Daoy (cell line): ENCODE measurements at places on chromosomes 3 and 15.
A peak's percentile ranks its signal among the peaks of the same experiment; 100 is the strongest.

DNA sequence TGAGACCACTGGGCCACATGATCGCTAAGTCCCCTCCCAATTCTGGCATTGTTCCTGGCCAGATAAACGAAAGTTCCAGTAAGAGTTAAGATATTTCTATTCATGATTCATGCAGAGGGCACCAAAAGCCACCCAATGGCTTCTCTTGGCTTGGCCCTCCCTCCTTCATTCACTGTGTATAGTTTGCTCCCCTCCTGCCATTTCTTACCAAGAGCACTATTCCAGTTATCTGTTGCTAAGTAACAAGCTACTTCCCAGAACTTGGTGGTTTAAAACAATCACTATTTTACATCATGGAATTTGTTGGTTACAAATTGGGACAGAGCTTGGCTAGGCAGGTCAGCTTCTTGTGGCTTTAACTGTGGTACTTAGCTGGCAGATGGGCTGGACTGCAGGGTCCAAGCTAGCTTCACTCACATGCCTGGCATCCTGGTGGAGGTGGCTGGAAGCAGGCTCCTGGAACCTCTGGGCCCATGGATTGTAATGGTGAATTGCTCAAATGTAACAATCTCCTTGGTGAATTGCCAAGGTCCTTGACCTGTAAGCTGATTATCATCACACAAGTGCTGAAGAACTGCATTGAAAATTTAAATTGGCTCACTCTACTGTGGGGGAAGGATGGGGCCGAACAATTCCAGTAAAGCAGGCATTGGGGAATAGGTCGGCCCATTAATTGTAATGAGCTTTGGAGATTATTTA, 16.6 kb downstream of the EAF1 start:
- DNase-seq: no peak

GRCh38 chr15:97963779-97964178, 3.3 kb downstream of the ARRDC4 start:
- no peak for DNase-seq

DNA sequence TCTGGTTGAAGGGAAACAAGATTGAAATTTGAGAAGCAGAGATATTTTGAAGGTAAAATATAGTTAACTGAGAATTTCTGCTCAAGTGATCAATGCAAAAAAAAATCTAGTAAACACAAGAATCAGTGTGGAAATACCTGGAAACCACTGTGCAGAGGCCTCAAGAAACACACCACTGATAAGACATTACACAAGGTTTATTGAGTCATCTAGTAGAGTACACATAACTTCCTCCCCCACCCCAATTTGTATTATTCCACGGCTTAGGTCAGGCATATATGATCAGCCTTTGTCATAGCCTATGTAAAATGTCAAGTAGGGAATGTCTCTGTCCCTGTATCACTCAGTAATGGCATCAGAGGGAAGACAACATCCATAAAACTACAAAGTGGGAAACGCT, 447.8 kb upstream of the BCHE start:
- DNase-seq: no peak

- no peak for DNase-seq
Observed at GRCh38 chr3:126549861-126550487, 8.8 kb downstream of the C3orf22 start.

GRCh38 chr3:131597816-131598215, 95.0 kb upstream of the MRPL3 start:
- DNase-seq: no peak

DNA sequence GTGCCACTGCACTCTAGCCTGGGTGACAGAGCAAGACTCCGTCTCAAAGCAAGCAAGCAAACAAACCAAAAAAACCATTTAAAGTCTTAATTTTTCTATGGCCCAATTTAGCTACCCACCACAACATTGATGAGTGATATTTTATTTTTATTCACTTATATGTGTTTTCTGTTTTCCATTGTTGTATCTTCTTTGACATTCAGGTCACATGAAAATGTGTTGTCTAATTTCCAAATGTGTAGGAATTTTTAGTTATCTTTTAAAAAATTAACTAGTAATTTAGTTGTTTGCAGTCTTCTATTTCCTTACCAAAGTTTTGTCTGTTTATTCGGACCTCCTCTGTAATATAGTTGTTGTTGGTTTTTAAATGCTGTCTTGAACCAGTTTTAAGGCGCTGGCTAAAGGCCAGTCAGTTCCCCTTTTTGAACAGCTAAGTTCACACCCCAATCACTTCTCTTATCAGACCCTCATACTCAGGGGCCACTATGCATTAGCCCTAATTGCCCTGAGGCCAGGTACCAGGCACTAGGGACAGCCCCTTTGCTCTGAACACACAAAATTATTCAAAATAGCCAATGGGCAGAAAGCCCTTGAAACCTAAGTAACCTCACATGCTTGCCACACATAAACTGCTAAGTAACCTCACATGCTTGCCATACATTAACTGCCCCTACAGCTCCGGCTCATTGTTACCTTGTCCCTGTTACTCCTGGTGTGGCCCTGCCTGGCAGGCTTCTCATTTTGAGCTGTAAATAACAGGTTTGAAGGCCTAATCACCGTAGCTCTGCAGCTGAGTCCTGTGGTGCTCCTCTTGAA, 4.3 kb upstream of the CCR4 start:
- DNase-seq: no peak

- DNase-seq: no peak
Observed at GRCh38 chr3:152364237-152364636, 95.5 kb downstream of the MBNL1 start.

DNA sequence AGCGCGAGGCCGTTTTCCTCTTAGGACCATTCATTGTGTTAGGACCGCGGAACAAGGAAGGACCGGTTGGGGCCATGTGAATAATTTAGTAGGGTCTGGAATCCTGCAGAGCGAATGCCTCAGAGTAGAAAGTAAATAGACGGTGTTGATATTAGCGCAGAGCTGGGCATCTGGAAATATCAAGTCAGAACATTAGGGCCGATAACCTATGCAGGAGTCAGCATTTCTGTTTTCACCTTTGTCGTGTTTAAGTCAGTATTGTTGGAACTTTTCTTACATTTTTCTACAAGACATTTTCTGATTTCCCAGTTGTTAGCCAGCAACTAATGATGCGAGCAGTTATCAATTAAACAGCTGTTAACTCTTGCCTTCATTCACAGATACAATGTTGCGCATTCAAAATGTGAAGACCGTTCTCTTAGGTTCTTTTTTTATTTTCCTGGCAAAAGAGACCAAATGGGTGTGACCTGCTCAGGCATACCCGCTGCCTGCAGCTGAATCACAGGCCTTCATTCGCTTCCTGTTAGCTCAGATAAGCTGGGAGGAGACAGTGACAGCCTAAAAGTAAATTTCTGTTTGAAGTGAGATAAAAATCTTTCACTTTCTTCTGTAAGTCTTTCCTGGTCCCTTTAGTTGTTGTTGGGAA, 966 bp upstream of the PKM start:
- peak; percentile 79 for DNase-seq

DNA sequence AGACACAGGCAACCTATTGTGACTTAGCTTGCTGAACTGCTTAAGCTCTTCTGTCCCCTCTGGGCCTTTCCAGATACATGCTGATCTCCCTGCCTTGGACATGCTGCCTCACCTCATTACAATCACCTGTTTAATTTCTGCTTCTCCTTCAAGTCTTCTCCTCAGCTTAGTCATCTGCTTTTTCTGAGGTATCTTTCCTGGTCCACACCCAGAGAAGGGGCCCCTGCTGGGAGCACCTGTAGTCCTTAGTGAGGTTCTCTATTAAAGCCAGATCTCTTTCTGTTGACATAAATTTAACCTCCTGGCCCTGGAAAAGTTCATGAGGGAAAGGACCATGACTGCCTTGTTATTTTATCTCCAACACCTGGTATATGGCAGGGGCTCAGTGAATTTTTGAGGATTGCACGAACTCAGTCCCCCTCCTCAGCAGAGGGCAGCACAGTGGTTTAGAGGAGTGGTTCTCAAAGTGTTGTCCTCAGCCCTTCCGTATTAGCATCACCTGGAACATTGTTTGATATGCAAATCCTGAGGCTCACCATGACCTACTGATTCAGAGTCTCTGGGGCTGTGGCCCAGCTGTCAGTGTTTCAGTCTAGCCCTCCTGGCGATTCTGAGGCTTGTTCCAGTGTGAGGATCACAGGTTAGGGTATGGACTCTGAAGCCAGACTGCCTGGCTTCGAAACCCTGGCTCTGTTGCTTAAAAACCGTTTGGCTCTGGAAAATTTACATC, 12.7 kb downstream of the COL6A6 start:
- no peak for DNase-seq

DNA sequence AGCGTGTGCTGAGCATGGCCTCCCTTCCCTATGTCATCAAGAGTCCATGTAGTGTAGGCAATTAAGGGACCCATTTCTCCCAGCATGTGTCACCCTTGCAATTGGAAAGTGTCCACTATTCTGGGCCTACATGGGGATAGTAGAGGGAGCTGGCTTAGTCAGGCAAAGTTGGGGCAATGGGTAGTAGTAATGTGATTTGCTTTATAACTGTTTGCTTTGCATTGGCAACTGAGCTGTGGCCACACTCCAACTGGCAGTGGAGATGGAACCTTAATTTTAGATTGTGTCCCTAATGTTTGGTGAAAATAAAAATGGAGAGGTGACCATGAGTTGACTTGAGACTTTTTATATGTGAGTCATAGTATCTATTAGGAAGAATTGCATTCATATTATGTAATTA, 97.7 kb upstream of the SAMMSON start:
- no peak for DNase-seq

- DNase-seq: no peak
Observed at GRCh38 chr15:52778457-52778856, 11.7 kb downstream of the ONECUT1 start.

GRCh38 chr3:170511371-170511770, 74.5 kb downstream of the SLC7A14 start:
- DNase-seq: no peak

- DNase-seq: no peak
Observed at GRCh38 chr15:98150536-98150935, 190.0 kb downstream of the ARRDC4 start.

DNA sequence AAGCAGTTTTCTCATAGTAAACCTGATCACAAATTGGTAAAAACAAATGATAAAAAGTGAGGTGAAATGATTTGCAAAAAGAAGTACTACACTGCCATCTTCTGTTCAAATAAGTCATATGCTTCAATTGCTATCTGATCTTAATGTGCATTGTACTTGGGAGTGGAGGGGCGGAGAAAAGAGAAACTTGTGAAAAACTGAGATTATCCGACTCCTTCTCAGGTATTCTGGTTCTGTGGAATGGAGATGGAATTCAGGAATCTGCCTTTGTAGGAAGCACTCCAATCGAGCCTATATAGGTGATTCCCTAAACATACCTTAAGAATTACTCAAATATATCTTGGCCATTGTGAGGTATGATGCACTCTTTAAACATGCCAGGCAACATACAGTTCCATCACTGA, 180.6 kb downstream of the CHL1 start:
- DNase-seq: no peak

GRCh38 chr3:61066800-61067199, 184.5 kb downstream of the FHIT start:
- no peak for DNase-seq

GRCh38 chr3:126132751-126133511, 47.5 kb downstream of the ALDH1L1 start:
- peak; percentile 26 for DNase-seq

DNA sequence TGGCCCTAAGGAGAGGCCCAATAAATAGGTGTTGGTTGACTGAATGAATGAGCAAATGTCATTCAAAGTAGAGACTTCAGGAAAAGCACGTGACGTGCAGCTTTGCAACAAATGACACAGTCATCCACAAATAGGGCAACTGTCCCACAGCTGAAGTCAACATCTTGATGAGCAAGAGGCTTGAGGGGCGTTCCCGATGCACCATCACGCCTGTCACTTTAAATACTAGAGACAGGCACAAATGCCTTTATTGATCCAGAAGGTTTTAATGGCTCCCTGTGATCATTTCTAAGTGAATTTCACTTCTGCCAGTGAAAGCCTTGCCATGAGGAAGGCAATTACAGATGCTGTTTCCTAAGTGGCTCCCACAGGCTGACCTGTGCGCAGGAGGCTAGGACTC, 43.6 kb downstream of the ABTB1 start:
- no peak for DNase-seq

- DNase-seq: no peak
Observed at GRCh38 chr3:3735919-3736318, 63.3 kb upstream of the LRRN1 start.

DNA sequence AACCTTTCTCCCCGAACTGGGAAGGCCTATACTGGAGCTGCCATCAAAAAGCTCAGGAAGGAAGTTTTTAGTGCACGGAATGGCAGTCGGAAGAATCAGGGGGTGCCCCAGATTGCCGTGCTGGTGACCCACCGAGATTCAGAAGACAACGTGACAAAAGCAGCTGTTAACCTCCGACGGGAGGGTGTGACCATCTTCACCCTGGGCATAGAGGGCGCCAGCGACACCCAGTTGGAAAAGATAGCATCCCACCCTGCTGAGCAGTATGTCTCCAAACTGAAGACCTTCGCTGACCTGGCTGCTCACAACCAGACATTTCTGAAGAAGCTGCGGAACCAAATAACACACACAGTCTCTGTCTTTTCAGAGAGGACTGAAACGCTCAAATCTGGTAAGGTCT, 48.2 kb downstream of the COL6A6 start:
- DNase-seq: no peak

DNA sequence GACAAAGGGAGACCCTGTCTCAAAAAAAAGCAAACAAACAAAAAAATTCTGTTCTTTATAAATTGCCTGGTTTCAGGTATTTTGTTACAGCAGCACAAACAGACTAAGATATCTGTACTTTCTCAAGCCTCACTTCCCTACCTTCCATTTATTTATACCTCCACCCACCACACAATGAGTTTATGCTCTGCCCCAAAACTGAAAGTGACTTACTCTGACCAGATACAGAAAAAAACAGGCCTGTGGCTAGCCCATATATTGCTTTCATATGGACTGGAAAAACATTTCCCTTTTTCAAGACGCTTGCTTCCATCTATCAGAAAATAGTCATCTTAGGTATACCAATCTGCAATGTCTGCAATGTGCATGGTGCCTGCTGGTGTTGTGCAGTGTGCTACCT, 8.7 kb upstream of the GPD1L start:
- DNase-seq: no peak

DNA sequence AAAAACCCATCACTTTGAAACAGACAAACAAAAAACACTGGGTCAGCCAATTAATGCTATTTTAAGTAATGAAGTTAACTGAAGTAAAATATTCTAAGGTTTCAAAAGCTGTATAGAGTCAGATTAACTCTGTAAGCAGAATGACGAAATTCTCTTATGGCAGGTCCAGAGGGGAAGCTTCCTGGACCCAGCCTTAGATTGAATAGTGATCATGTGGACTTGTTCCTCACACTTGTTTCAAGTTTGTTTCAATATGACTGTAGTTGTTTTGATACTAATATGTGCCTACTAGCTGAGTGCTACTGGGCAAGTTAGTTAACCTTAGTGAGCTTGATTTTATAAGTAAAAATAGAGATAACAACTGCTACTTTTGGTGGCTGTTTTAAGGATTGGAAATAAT, 32.6 kb downstream of the PLS1 start:
- DNase-seq: no peak
